Left ventricle myocardium inferior (tissue), 1 donor: ENCODE measurements at places on chromosomes 5 and 9.

DNA sequence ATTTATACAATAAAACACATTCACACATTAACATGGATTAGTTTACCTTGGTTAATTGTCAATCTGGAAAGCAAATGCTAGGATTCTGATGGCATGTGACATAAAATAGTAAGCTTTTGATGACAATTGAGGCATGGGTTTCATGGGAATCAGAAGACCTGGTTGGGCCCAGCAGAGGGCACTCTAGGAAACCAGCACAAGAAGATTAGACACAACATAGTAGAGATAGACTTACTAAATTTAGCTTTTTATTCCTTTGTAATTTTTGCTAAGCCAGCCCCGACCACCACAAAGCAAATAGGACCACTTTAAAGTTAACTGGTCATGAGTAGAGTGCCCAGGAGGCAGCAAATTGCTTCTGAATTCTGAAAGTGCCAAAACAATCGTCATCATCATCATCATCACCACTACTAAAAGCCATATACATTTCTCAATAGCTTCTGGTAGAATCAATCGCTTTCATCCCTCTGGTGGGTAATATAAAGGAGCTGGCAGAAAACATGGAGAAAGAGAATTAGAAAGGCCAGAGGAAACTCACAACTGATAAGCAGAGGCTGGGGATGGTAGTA, 163.2 kb downstream of the ARRDC3 start:
- DNase-seq: no peak

DNA sequence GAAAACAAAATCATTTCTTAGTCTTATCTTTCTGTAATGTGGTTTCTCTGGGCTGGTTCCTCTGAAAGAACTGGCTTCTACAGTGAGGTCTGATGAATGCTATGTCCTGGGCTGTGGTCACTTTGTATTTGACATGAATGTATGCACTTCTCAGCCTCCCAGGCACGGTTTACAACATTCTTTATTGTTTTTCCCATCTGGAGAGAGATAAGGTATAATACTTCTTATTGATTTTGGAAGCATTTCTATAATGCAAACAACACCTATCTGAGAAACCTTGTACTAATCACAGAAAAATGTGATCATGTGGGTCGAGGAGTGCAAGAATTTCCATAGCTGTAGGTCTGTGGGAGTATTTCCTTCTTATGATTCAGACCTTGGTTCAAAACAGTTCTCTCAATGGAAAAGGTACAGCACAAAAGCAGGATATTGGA, 46.9 kb downstream of the ACTBL2 start:
- DNase-seq: no peak

GRCh38 chr5:157870837-157871834, 12.2 kb upstream of the CLINT1 start:
- DNase-seq: no peak

GRCh38 chr5:115396688-115397087, 100.2 kb upstream of the CCDC112 start:
- DNase-seq: no peak

DNA sequence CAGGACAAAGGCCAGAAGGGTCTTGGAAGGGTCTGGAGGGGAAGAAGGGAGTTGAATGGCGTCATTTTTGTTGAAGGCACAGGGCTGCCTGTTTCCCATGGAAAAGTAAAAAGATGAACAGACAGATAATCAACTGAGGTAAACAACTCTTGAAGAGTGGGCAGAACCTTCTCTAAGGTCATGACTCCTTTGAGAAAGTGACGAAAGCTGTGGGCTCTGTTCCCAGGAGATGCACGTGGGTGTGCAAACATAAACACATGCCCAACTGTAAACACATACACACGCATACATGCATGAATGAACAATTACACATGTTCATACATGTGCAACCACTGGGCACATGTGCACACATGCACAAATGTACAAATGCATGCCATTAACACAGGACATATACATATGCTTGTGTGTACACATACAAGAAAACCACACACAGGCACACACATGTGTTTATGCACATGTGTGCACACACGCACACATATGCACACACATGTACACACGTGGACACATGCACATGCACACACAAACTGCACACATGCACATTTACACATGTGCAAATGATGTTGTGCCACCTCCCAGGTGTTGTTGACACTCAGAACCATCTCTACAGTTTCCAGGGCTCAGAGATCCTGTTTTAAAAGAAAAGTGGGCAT, 143.3 kb downstream of the GADD45G start:
- no peak for DNase-seq

DNA sequence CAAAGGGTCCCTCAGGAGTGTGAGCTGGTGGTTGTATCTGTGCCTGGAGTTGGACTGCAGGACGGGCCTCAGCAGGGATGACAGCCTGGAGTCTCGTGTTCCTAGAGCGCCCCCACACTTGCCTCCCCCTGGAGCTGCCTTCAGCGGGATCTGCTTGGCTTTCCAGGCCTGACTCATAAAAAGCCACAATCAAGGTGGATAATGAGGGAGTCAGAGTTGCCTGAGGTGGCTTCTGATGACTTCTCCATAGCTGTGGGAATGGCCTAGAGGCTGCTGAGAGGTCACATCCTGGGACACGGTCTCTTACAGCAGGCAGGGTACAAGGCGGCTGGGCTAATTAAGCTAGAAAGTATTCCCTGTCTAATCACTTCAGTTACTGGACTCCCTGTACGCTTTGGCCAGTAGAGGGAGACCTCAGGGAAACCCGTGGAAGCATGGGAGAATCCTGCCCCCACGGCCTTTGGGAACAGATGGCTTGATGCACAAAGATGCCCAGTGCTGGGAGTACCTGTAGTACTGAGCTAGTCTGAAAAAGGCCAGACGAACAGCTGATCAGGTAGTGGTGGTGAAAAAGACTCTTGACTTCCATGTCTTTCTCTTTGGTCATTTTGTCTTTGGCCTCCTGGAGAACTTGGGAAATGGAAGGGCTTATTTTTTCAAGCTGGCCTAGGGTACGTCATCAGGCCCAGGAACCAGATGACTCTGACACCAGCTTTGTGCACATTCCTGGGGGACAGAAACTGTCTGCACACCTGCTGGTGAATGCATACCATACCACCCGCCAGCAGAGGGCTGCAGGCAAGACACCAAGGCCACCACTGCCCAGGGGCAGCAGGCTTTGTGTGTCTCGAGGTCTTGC, 16.1 kb upstream of the FRRS1L start:
- no peak for DNase-seq
